ENCODE measurements at places on chromosomes 12 and 14. TPM values are rescaled to one million over a fixed set of nuclear protein-coding genes. Genes with fewer than 3 reads are reported as not detected.

Gene TSPAN9
- total RNA-seq: 14.2 TPM

Gene KRT77
- total RNA-seq: not detected

Gene KCNJ8
- total RNA-seq: not detected

Gene GLIPR1L2
- not detected for total RNA-seq
